ENCODE measurements at places on chromosomes 6 and 20.
A peak's percentile ranks its signal among the peaks of the same experiment; 100 is the strongest.

GRCh38 chr6:144660561-144661115 is 375.5 kb downstream of the UTRN start:
- DNase-seq: no peak

DNA sequence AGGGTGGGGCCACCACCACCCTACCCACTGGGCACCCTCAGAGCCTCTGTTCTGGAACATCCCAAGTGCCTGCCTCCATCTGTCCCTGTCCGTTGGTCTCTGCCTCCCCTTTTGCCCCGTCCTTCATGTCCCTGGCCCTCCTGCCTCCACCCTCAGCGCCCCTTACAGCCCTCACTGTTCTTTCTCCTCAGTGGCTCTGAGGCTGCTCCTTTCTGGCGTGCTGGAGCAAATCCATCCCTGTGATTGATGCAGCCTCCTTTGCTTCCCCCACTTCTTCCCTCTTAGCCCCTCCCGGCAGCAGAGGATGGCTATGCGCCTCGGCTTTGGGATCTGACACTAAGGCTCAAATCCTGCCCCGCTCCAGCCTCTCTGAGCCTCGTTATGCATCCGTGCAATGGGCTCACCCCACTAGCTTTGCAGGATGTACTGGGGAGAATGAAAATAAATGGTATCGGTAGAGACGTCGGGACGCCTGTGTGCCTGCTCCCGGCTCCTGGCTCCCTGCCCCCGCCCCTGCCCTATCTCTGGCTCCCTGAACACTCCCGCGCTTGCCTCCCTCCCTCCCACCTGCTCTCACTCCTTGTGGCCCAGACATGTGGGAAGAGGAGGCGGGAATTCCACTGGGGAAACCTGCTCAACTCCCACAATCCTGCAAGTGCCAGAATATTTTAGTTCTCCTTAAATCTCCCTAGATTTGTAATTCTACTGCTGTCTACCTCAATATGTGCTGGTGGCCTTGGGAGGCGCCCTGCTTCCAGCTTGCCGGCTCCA is 13.1 kb downstream of the VSTM2L start:
- DNase-seq: no peak

DNA sequence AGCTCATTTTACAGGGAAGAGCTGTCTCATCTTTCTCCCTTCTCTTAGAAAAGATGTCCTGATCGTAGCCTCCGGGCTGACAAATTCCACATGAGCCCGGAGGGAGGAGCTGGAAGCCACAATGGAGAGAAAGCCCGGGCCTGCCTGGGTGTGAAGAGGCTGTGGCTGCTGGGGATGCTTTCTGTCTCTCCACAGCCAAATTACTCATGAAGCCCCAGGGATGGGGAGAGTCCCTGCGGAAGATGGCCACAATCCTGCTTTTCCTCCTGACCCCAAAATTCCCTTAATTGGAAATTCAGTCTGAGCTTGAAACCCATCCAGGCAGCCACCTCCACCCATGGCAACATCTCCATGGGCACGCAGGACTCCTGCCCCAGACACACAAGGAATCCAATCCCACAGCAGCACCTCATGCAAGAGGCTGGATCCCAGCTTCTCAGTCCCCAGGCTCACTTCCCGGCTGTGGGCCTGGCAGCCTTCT is 32.4 kb downstream of the JPH2 start:
- no peak for DNase-seq

- DNase-seq: no peak
These were observed 423.8 kb upstream of the SULF2 start for GRCh38 chr20:48209102-48209501.

GRCh38 chr20:25252686-25253421 is 5.0 kb downstream of the PYGB start:
- DNase-seq: no peak

- no peak for DNase-seq
These were observed 169.5 kb downstream of the OTOR start for GRCh38 chr20:16917636-16918035.

DNA sequence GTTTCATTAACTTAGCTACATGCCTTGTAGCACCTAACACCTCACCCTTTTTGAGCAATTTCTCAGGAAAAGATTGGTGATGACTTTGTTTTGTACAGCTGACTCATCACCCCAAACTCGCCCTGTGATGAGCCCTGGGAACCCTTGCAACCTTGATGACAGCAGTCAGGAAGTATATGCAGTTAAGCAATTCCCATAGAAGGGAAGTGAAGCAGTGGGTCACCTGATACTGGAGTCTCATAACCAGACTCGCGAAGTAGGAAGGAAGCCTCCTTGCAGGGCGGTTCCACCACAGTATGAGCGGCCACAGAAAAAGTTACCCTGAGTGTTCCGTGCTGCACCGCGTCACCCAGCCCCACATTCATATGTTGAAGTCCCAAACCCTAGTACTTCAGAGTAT is 82.0 kb upstream of the EDN1 start:
- peak; percentile 8 for DNase-seq

DNA sequence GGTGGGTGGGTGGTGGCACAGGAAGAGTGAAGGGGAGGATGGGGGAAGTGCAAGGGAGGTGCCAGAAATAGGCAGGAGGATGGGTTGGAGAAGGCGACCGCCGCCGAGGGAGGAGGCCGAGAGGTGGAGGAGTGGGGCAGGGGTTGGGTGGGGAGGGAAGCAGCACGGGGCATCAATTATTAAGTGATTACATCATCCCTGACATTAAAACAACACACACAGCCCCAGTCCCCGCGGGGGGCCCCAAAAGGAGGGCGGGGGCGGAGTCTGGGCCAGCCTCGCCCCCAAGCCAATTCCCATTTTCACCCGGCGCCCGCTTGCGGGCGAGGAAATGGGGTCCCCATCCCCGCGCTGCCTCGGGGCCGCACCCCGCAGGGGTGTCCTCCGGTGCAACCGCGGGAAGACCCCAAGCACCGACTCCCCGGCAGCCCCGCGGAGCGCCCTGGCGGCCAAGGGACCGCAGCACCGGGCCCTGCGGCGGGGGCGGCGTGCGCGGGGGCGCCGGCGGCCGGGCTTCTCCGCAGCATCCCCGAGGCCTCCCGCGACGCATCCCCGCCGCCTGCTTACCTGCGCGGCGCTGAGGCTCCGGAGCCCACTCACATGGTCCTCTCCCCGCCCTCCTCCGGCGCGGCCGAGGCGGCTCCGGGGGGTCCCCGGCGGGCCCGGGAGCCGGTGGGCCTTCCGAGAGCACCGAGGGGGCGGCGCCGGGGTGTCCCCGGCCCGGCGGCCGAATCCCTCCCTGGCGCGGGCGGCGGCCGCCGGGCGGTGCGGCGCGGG is 663 bp downstream of the FYN start:
- peak; percentile 68 for DNase-seq

GRCh38 chr6:151029970-151030369 is 164.5 kb downstream of the MTHFD1L start:
- DNase-seq: no peak

GRCh38 chr6:135546680-135547418 is 49.3 kb upstream of the AHI1 start:
- DNase-seq: no peak

DNA sequence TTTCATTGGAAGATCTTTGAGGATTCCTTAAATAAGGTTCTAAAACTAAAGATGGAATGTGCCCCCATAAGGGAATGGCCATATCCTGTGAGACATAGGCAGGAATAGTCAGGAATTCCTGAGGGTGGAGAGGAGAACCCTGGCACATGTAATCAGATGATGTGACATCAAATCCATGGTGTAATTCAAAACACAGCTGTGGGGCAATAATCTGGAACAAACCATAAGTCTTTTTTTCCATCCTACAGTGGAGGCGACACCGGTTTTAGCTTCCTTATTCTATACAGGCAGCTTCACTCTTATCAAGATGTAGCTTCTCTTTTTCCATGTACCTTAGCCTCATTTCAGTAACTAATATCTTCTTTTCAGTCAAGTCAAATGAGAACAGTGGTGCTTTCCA is 133.6 kb upstream of the CITED2 start:
- no peak for DNase-seq

- no peak for DNase-seq
These were observed 69.2 kb downstream of the TPD52L1 start for GRCh38 chr6:125222531-125223455.

GRCh38 chr6:147689398-147689797 is 180.9 kb downstream of the SAMD5 start:
- no peak for DNase-seq

- DNase-seq: no peak
These were observed 328 bp downstream of the RRBP1 start for GRCh38 chr20:17681726-17682102.

- DNase-seq: no peak
These were observed 72.0 kb downstream of the REV3L start for GRCh38 chr6:111411046-111411445.

DNA sequence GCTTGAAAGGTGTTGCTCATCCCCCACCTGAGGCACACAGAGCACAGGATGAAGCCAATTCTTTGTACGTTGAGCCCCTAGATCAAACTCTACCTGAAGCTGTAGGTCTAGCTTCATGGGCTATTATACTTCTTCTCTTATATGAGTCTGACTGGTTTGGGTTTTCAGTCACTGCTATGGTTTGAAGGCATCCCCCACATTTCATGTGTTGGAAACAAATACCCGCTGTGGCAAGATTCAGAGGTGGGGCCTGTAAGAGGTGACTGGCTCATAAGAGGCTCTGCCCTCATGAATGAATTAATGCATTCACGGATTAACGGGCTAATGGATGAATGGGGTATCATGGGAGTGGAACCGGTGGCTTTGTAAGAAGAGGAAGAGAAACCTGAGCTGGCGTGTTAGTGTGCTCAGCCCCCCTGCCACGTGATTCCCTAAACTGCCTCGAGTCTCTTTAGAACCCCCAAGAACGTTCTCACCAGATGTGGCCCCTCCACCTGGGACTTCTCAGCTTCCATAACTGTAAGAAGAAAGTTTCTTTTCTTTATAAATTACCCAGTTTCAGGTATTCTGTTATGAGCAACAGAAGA is 39.2 kb downstream of the PREX1 start:
- DNase-seq: no peak

- DNase-seq: no peak
These were observed 39.6 kb downstream of the ZBTB2 start for GRCh38 chr6:151351731-151352130.

All from NK-92 treated with Interleukin-12 subunit alpha and Interleukin-12 subunit beta, amount 100 ng/mL, for 24 hours (cell line).